ENCODE measurements at places on chromosomes 12 and 14. TPM values are rescaled to one million over a fixed set of nuclear protein-coding genes. Genes with fewer than 3 reads are reported as not detected.
A peak's percentile ranks its signal among the peaks of the same experiment; 100 is the strongest.

DNA sequence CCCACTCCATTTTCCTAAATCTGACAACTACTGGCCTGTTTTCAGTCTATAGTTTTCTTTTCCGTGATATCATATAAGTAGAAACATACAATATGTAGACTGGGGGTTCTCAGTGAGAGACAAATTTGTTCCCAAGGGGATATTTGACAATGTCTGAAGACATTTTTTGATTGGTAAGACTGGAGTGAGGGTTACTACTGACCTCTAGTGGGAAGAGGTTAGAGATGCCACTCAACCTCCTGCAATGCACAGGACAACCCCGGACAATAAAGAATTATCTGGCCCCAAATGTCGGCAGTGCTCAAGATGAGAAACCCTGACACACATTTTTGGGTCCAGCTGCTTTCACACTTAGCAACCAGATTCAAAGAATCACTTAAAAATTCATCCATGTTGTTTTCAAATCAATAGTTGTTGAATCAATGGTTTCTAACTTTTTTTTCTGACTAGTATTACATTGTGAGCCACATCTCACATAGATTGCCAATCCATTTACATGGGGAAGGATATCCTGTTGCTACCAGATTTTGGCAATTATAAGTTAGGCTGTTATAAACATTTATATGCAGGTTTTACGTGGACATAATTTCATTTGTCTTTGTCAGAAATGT, 307.1 kb downstream of the RPL10L start:
- no peak for DNase-seq
- H3K4me3 ChIP-seq = no peak overlapping the region
- H3K4me1 ChIP-seq = no peaks in the 10 kb centered on the region
- no peaks in the 10 kb centered on the region for H3K27me3 ChIP-seq
- H3K27ac ChIP-seq = no peak overlapping the region
- H3K36me3 ChIP-seq = no peaks in the 10 kb centered on the region

- no peaks in the 10 kb centered on the region for H3K36me3 ChIP-seq
- DNase-seq = no peak
- peak overlapping the region; percentile 90 for H3K27ac ChIP-seq
- H3K4me3 ChIP-seq = peak overlapping the region; percentile 95
- H3K4me1 ChIP-seq = peaks cover 5% of the 10 kb centered on the region
- peaks cover 6% of the 10 kb centered on the region for H3K27me3 ChIP-seq
Measured at GRCh38 chr12:57940052-57940914, 1.1 kb upstream of the ATP23 start.

GRCh38 chr12:58961166-58961565, 40.9 kb upstream of the LRIG3 start:
- no peaks in the 10 kb centered on the region for H3K27me3 ChIP-seq
- no peak for DNase-seq
- H3K27ac ChIP-seq = no peak overlapping the region
- no peak overlapping the region for H3K4me3 ChIP-seq

DNA sequence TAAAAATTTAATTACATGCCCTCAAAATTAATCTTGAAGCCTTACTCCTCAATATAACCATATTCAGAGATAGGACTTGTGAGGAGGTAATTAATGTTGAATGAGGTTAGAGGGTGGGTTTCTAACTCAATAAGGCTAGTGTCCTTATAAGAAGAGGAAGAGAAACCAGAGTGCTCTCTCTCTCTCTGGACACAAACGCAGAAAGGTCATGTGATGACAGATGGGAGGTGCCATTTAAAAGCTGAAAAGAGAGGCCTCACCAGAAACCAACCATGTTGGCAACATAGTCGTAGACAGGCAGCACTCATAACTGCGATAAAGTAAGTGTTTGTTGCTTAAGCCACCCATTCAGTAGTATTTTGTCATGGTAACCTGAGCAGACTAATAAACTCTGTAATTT, 378.5 kb upstream of the LMO3 start:
- H3K36me3 ChIP-seq = no peaks in the 10 kb centered on the region
- H3K4me1 ChIP-seq = no peaks in the 10 kb centered on the region
- no peak overlapping the region for H3K4me3 ChIP-seq
- no peak for DNase-seq

The KCNH3 gene
- total RNA-seq = 5.9 TPM

The GLT1D1 gene
- 4.4 TPM for total RNA-seq

DNA sequence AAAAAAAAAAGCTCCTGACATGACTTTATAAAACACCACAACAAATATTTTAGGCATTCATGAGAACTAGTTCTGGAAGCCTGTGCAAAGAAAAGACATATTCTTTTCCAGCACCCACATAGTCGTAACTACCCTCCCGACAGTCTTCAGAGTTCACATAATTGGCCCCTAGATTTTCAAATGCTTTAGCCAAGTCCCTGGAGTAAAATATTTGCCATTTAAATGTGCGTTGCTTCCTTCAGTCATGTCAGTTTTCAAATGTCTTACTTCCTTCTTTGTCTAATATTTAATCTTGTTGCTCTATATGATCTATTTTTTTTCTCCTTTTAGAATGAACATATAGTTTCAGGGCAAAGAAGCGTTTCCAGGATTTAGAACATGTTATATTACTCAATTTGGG, 66.8 kb upstream of the KRAS start:
- H3K27me3 ChIP-seq = no peaks in the 10 kb centered on the region
- H3K36me3 ChIP-seq = peaks cover 4% of the 10 kb centered on the region
- H3K4me3 ChIP-seq = no peak overlapping the region
- DNase-seq = no peak

- H3K36me3 ChIP-seq = no peaks in the 10 kb centered on the region
- peak within 1 kb of the TSS; percentile 68 for H3K27ac ChIP-seq
- peaks cover 12% of the 10 kb centered on the region for H3K27me3 ChIP-seq
- peak within 1 kb of the TSS; percentile 86 for H3K4me3 ChIP-seq
Measured at GRCh38 chr14:91113829-91114078, at the start of gene DGLUCY. Gene DGLUCY (plus strand): TSS chr14:91114073. CDS start chr14:91160295, 46,222 bp downstream.

GRCh38 chr12:68755536-68756243, 9.7 kb downstream of the SLC35E3 start:
- peaks cover under 1% of the 10 kb centered on the region for H3K36me3 ChIP-seq
- no peak for DNase-seq
- H3K4me3 ChIP-seq = no peak overlapping the region
- H3K27me3 ChIP-seq = no peaks in the 10 kb centered on the region
- no peak overlapping the region for H3K27ac ChIP-seq

GRCh38 chr12:42780671-42781070, 191.1 kb upstream of the PRICKLE1 start:
- no peak overlapping the region for H3K27ac ChIP-seq
- no peak for DNase-seq
- H3K4me3 ChIP-seq = no peak overlapping the region
- H3K27me3 ChIP-seq = no peaks in the 10 kb centered on the region

DNA sequence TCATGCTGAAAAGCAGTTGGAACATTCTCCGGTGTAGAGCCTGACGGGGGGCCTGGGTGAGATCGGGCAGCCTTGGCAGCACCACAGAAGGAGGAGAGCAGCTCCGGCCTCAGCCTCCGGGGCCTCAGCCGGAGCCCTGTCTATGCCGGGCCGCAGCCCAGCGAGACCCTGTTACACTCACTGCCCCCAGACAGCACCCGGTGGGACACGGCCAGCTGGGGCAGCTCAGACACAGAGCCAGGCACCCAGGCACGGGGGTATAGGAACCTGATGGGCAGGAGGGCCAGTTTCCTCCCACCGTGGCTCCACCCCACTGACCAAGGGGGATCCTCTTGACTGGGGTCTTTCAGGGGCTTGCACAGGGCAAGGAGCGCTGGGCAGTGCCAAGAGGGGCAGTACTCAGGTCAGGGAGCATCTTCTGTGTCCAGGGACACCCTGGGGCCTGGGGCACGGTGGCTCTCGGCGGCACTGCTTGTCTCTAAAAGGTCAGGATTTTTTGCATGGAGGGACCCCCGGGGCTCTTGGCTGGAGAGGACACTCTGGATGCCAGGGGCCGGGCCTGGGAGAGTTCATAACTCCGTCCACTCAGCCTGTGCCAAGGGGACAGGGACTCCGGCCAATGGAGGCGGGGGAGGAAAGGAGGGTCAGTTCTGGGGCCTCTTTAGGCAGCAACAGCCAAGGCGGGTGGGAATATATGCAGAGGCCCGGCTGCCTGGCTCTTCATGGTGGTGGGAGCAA, 9.4 kb downstream of the INF2 start:
- no peak overlapping the region for H3K27ac ChIP-seq
- H3K27me3 ChIP-seq = peaks cover 5% of the 10 kb centered on the region
- no peak for DNase-seq
- H3K4me3 ChIP-seq = no peak overlapping the region

DNA sequence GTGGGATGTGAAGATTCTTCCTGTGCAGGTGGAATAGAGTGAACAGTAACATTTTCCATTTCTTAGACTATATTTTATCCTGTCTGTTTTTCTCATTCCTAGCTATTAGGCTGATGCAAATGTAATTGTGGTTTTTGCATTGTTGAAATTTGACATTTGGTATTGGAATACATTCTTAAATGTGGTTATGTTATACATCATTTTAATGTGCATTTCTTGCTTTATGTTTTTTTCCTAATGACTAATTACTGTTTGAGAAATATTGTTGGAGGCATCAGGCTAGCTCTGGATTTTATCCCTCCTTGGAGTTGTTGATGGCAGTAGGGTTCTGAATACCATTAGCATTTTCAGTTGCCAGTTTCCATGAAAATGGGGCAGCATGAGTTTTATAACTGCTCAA, 75.9 kb upstream of the GNG2 start:
- no peak overlapping the region for H3K27ac ChIP-seq
- peaks cover 22% of the 10 kb centered on the region for H3K36me3 ChIP-seq
- no peak for DNase-seq
- peaks cover 5% of the 10 kb centered on the region for H3K27me3 ChIP-seq
- no peaks in the 10 kb centered on the region for H3K4me1 ChIP-seq
- H3K4me3 ChIP-seq = no peak overlapping the region

The ESRRB gene
- 1.7 TPM for total RNA-seq

DNA sequence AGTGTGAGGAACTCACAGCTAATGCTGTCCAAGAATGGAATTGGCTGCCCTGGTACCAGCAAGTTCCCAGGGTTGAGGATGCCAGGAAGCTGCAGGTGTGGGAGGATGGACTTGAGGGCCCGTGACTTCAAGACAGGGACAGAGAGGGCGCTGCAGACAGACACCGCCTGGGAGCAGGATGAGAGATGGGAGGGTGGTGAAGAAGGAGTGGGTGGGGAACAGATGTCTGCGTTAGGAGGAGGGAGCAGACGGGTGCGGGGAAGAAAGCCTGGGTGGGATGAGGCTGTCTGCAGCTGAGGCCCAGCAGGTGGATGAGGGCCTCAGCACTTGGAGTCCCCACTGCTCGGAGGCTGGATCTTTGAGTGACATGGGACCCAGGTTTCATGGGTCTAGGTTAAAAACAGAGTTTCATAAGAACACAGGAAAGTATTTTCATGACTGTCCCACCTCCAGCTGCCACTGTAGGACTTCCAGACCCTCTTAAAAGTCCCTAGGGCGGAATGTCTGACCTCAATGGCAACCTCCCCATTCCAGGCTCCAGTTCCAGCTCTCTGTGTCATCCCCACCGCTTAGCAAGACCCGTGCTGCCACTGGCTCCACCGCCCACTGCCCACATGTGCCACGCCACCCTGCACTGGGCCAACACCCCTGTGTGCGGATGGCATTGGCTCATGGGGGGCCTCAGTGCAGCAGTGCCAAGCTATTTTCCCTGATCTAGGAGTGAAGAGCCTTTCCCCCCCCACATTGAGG, 70.3 kb upstream of the SCN8A start:
- peaks cover 16% of the 10 kb centered on the region for H3K4me1 ChIP-seq
- H3K36me3 ChIP-seq = no peaks in the 10 kb centered on the region
- H3K4me3 ChIP-seq = no peak overlapping the region

The YBX3 gene
- 39.0 TPM for total RNA-seq

The MYF6 gene
- total RNA-seq = not detected
